ENCODE measurements at places on chromosomes 1 and 21. TPM values are rescaled to one million over a fixed set of nuclear protein-coding genes. Genes with fewer than 3 reads are reported as not detected.
A peak's percentile ranks its signal among the peaks of the same experiment; 100 is the strongest.

The CYP2J2 gene
- 0.25 TPM for total RNA-seq

- DNase-seq = peak; percentile 99
These were observed at the start of gene CLIC4 for GRCh38 chr1:24744911-24745710. CLIC4 (plus strand) TSS chr1:24745447; CDS start chr1:24745554, 107 bp downstream.

DNA sequence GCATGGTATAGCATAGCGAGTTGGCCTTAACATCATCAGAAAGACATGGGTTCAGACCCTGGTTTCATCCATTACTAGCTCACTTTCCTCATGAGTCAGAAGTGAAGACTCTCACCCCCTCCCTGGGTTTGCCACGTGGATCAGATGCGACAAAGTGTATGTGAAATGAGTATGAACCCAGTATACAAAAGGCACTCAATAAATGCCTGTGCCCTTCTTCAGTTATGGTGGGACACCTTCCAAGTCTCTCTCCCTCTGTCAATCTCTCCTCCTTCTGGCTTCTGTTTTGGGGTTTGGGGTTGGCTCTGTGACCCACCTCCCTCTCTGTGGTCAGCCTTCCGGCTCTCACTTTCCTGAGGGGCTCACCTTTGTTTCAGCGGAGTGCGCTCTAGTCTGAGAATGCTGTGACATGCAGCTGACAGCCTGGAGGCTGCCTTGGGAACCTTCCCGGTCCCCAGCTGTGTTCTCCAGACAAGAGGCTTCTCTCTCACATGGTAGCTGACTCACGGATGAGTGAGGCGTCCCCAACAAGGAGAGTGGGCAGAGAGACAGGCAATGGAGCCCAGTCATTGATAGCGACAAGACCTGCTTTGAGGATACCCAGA lies 155.0 kb upstream of the EDN2 start:
- DNase-seq = no peak

The NBPF4 gene
- total RNA-seq = not detected

DNA sequence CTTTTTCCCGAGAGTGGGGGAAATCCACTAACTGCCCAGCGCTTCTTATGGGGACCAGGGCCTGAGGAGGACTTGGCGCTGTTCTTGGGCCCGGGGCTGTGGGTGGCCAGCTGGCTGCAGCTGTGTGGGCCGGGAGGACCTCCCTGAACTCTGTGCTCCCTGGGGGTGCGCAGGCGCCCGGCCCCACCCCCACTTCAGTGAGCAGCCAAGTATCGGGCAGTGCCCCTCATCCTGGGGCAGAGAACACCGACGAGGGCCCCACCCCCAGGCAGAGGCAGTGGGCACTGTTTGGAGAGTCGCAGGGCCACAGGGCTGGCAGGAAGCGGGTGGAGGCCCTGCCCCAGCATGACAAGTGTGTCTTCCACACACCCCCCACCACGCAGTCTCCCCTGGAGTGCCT lies 32.5 kb upstream of the SLC19A1 start:
- no peak for DNase-seq

All from dermis microvascular lymphatic vessel endothelial cell (primary cell).